ENCODE measurements at places on chromosomes 2 and 18.
A peak's percentile ranks its signal among the peaks of the same experiment; 100 is the strongest.

DNA sequence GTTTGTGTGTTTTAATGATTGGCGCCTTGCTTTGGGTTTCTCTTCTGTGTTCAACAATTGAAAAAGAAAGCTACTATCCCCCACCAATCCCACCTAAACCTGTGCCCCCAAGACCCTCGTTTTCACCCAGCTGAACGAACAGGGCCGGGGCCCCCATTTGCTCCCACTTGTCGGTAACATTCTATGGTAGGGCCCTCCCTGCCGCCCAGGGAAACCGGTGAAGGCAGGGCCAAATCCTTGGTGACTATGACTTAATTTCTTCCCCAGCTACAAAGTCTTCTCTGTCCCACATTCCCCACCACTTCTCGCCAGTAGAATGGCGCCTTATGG lies 598 bp upstream of the SNRNP200 start:
- DNase-seq: no peak

- DNase-seq: no peak
Measured at GRCh38 chr2:121273116-121273515, 11.9 kb downstream of the TFCP2L1 start.

- DNase-seq: no peak
Measured at GRCh38 chr2:213490087-213490486, 205.8 kb downstream of the SPAG16 start.

GRCh38 chr2:157150747-157151146 lies 106.8 kb upstream of the GALNT5 start:
- peak; percentile 12 for DNase-seq

DNA sequence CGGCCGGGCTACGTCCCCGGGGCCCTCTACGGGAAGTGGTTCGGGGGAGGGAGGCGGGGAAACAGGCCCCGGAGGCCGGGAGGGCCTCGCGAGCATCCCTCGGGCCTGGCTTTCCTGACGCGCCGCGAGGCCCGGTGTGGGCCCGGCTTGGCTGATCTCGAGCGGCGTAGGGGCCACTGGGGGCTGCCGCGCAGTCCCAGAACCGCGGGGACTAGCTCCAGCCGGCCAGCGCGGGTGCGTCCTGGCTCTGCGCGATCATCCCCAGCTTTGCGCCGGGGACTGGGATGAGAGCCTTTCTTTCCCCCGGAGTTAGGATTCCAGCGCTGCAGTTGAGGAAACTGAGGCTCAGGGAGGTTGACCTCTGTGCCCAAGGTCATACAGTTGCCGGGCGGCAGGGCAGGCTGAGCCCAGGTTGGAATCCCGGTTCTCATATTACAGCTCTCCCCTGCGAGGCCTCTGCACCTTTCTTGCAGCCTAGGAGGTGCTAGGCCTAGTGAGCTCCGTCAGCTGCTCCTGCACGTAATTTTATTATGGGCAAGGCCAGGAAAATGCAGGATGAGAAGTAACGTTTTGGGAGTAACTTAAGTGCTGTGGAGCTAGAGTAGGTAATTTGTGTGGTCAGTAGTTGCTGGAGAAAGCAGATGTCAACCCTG lies 501 bp downstream of the LPIN1 start:
- DNase-seq: no peak

GRCh38 chr2:46978723-46979122 lies 63.1 kb upstream of the MCFD2 start:
- no peak for DNase-seq

GRCh38 chr2:98580656-98581284 lies 27.5 kb downstream of the COA5 start:
- DNase-seq: no peak

DNA sequence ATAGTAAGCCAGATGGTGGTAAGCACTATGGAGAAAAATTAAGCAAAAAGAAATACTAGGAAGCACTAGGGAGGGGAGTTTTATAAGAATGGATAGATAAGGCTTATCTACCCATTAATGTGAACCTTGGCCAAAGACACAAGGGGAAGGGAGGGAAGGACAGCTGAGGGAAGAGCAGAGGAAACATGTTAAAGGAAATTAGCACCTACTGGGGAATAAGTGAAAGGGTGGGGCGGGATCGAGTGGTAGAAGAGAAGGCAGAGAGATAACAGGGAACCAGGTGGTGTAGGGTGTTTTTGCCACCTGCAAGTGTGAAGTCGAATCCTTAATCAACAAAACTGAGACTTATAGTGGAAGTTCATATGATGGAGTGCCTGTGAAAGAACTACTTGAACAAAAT lies 1.7 kb downstream of the UNC80 start:
- DNase-seq: no peak
